WTC11 (cell line): ENCODE measurements at places on chromosomes 1 and 21. TPM values are rescaled to one million over a fixed set of nuclear protein-coding genes. Genes with fewer than 3 reads are reported as not detected.

The LRRC71 gene
- total RNA-seq, result 0.18 to 0.30 TPM (median 0.22 TPM) in 3 replicates

DNA sequence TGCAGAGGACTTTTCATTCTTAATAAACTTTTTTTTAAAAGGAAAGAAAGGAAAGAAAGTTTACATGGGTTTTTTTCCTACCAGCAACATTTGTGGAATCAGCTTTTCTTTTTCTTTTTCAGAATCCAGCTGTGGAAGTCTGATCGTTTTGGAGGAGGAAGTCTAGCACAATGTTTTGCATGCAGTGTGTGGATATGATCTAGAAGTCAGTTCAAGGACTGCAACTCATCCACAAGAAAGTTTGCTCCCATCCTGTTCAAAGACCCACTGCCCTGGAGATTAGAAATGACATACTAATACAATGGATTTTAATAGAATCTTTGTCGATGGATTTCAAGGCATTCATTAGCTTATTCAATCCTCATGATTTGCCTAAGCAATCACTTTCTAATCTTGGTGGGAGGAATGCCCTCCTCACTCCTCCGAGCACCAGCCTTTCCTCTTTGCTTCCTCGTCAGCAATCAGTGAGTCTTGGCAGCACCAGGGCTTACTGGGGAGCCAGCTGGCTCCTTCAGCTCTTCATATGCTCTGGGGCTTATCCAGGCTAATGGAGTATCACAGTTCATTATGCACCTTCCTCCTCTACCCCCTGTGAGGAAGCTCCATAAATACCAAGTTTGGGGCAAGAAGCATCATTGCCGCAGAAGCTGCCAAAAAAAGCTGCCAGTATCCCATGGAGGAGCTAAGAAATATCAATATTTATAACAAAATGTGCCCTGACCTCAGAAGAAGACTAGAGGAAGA is 392.3 kb upstream of the PKN2 start:
- no peak for DNase-seq

- DNase-seq, result no peak
Observed at GRCh38 chr21:39637197-39637970, 24.6 kb downstream of the B3GALT5 start.

DNA sequence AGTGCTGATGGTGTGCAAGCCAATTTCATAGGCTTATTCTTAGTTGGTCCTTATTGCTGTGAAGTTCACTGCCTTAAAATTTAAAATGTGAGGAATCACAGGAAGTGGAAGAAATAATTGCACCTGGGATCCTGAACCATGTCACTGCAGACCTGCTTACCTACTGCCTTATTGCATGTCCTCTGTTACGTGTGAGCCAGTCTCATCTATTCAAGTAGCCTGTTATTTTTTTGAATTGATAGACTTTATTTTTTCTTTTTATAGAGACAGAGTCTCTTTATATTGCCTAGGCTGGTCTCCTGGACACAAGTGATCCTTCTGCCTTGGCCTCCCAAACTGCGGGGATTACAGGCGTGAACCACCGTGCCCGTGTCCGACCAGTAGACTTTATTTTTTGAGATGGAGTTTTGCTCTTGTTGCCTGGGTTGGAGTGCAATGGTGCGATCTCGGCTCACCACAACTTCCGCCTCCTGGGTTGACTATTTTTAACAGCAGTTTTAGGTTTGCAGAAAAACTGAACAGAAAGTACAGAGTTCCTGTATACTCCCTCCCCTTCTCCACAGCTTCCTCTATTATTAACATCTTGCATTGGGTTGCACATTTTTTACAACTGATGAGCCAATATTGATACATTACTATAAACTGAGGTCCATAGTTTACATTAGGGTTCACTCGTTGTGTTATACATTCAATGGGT is 14.0 kb upstream of the DISC1 start:
- DNase-seq, result no peak

DNA sequence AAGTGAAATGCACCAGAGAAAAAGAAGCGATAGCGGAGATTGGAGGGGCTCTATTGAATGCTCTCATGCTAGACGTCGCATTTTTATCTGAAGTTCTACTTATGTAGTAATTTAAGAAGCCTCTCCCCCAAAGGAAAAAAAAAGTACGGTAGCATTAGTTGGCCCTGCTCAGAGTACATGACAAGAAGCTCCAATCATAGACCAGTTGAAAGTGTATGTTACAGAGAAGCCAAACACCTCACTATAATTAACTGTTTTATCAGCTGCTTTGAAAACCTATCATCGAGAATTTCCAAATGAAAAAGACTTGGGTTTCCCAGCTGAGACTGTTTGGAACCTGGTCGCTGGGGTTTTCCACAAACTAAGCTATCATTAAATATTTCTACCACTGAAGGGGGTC is 19.6 kb upstream of the OVAAL start:
- DNase-seq, result no peak

DNA sequence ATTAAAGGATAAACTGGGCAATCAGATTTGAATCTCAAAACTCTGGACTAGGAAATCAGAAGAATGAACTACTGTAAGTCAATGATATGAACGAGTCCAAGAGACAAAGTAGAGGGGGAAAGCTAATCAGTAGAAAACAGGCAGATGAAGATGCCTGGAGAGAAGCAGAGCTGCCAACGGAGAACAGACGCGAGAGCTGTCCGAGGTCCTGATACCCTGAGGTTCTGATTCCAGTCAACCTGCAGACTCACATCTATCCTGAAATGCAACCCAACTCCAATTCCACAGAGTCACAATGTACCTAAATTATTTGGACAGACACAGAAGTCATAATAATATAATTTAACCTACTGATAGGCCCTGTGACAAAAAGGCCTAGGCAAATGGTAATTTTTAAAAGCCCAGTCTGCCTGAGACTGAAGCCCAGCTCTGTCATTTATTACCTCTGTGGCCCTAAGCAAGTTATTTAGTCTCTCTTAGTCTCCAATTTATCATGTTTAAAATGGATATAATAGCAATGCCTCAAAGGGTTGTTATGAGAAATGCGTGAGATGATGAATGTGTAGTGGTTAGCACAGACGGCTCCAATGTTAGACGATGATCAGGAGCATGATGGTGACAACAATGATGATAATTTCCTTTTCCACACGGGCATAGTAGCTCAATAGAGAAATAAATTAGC is 33.4 kb downstream of the RGS7 start:
- peak; percentile 78 for DNase-seq

- no peak for DNase-seq
Observed at GRCh38 chr1:173601588-173601987, 1.3 kb downstream of the SLC9C2 start.

DNA sequence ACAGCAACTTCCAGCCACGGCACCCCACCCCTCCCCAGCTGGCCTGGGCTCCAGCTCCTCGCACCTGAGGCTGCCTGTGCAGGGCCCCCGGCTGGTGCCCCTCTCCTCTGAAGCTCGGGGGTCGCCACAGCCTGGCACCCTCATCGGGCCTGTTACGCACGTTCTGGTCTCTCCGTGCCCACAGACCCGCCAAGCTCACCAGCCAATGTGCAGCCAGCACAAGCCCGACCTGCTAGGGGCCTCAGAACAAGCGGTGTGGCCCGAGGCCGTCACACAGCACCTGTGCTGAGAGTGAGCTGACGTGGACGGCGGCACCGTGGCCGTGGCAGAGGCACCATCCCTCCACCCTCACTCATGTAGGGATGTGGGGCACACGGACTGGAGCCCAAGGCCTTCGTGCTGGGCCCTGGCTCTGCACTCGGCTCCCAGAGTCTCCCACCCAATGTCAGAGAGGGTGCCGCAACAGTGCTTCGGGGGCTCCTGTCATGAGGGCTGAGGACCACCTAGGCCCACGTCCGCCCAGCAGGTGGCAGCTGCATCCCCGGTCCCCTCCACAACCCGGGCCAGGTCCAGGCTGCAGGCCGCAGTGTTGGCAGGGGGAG is 4.4 kb upstream of the SAMD11 start:
- DNase-seq, result no peak
